ENCODE measurements at places on chromosomes 1 and 21.
A peak's percentile ranks its signal among the peaks of the same experiment; 100 is the strongest.

- no peak for DNase-seq
These were observed 116.1 kb downstream of the UCHL5 start for GRCh38 chr1:192943108-192943507.

DNA sequence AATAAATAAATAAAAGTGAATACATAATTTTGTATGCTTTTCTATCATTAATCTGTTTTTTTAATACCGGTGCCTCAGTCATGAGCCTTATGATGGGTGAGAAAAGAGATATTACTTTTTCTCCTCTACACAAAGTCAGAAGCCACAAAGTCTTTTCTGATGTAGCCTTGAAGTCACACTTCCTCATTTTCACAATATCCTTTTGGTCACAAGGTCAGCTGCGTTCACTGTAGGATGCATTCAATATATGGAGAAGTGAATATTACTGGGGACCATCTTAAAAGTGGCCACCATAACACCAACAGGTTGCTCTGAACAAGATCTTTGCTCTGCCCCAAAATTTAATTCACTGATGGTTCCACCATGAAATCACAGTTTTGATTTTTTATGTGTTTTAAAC, 83.3 kb upstream of the TNR start:
- no peak for DNase-seq

GRCh38 chr1:231395076-231395997, 26.8 kb downstream of the EGLN1 start:
- peak; percentile 98 for DNase-seq

GRCh38 chr1:171115280-171115897, 24.7 kb downstream of the FMO3 start:
- peak; percentile 60 for DNase-seq

GRCh38 chr1:243434594-243434993, 178.8 kb downstream of the SDCCAG8 start:
- peak; percentile 47 for DNase-seq

DNA sequence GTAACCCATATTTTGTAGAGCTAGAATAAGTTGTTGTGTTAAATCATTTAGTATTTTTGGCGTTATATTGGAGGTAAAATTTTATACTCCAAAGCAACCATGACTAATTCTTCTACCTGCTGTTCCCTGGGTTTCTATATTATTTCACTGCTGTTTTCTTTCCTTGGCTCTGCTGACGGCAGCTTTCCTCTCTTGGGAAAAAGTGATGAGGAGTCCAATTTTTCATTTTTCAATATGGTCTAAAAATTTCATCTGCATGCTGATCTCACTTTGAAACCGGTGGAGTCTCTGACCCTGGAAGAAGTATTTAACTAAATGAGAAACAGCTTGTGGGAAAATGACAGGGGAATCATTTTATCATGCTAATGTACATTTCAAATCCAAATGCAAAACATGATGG, 110.2 kb downstream of the IFI44 start:
- no peak for DNase-seq

GRCh38 chr1:204692841-204693356, 7.4 kb upstream of the LRRN2 start:
- no peak for DNase-seq

DNA sequence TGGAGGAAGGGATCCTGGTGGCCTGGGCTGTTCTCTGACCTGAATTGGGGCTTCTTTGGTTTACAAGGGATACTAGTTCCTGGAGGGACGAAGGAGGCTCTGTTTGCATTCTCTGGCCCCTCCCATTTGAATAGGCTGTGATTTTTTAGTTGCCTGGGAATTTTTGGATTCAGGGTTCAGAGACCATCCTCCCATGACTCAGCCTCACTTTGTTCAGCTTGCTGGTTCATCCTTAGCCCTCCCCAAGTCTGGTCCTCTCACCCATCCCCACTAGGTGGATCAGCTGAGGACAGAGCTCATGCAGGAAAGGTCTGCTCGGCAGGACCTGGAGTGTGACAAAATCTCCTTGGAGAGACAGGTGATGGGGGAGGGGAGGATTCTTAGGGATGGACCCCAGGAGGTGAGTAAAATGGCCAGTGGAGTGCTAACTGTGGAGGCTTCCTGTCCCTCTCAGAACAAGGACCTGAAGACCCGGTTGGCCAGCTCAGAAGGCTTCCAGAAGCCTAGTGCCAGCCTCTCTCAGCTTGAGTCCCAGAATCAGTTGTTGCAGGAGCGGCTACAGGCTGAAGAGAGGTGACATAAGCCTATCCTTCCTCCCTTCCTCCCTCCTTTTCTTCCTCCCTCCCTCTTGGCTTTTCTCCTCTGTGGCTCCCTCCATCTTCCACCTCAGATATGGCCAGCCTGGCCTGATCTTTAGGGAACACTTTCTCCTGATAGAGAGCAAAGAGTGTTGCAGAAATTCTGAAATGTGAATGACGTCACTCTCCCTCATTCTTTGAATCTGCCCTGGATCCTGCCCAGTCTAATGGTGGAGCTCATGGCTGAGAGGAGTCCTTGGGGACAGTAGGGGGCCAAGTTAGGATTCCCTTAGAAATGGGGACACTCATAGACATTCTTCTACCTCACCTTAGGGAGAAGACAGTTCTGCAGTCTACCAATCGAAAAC, 4.5 kb upstream of the TUFT1 start:
- peak; percentile 51 for DNase-seq

DNA sequence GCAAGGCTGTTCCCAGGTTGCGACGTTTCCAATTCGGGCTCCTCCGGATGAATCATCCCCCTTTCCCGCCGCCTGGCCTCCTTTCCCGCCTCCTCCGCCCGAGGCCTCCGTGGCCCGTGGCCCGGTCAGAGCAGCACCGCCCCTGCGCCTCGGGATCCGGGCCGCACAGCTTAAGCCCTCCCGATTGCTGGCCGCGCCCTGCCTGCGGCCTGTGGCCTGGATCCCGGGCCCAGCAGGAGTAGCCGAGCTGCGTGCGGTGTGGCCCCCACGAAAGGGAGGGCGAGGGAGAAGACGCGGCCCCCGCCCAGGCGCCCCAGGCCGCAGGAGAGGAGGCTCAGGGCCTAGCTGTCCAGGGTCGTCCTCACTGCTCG, 1.0 kb downstream of the TMEM200B start:
- peak; percentile 73 for DNase-seq

GRCh38 chr1:236760480-236760879, 34.6 kb upstream of the MTR start:
- DNase-seq, result no peak

GRCh38 chr1:171850651-171851350, 9.5 kb downstream of the DNM3 start:
- no peak for DNase-seq

- DNase-seq, result peak; percentile 66
These were observed 15.4 kb downstream of the KCNH1 start for GRCh38 chr1:211118407-211119102.

DNA sequence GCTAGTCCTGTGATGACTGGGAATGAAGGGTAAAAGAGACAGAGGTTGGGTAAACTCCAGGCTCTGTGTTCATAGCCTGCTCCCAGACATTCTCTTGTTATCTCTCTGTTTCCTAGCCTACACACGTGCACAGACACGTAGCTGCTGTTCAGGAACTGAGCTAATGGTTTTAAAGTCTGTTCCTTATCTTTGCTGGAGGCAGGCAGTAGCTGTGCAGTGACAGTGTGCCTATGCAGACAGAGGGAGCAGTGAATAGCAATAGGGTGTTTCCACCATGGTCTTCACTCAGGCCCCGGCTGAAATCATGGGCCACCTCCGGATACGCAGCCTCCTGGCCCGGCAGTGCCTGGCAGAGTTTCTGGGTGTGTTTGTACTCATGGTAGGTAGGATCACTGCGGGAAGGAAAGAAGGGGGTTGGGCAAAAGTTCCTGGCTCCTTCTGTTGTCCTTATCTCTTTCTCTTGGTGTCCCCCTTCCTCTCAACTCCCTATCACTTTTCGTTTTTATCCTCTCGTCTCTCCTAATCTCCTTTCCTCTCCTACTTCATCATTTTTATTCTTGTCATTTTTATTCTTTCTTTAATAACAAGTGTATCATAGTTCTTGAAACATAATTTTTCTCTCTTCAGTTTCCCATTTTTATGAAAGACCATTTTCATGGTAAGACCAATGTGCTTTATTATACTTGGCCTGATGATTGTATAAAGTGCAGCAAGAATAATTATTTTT, at the start of gene AQP10:
Gene AQP10, plus strand, starts transcription at position 212 of the 727 bp plus-strand sequence. Its CDS starts 63 bp downstream, at position 275.
- no peak for DNase-seq

GRCh38 chr1:97262842-97263241, 541.3 kb downstream of the PTBP2 start:
- DNase-seq, result no peak

DNA sequence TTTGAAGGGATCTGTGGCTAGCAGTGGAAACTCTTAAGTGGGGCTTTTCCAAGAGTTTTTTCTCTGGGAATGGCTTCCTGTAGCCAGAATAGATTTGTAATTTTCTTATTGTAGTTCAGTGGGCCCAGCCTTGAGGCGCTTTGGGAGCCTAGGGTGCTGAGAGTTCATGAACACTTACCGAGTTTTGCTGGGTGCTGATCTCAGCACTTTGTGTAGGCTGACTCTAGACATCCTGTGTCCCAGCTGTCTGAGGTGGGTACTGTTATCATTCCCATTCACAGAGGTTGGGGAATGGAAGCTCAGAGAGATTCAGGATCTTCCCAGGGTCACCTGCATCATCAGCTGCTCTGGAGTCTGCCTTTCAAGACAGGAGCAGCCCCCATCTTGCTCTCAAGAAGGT, 7.0 kb downstream of the PPFIA4 start:
- no peak for DNase-seq

- peak; percentile 92 for DNase-seq
These were observed 440 bp downstream of the PIGP start for GRCh38 chr21:37072274-37072987.

- no peak for DNase-seq
These were observed 169.6 kb downstream of the ROR1 start for GRCh38 chr1:63943393-63943792.

DNA sequence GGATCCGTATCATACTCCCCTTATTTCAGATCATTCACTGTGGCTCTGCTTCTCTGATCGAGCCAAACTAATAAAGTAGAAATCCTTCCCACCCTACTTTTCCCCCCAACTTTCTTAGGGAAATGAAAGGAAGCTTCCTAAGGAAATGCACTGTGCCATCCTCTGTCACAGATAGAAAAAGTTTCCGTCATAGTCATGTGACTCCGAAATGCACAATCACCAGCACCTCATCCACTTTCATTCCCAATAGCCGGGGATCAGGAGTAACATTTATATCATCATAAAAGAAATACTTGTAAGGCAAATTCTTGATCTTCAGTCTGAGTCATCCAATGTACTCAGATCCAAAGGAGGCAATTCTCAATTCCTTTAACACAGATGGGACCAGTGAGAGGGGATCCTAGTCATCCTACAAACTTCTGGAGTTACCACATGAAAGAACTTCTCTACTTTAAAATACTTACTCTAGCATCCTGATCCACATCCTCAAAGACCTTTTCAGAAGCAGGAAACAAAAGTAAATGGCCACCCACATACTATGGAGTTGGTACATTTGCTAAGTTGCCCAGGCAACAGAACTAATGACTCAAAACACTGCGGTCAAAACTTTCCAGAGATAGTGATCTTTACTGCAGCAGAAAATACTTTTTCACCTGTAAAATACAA, 97.8 kb upstream of the ZC3H11B start:
- peak; percentile 99 for DNase-seq

- no peak for DNase-seq
These were observed 11.9 kb downstream of the FASLG start for GRCh38 chr1:172670791-172671190.

DNA sequence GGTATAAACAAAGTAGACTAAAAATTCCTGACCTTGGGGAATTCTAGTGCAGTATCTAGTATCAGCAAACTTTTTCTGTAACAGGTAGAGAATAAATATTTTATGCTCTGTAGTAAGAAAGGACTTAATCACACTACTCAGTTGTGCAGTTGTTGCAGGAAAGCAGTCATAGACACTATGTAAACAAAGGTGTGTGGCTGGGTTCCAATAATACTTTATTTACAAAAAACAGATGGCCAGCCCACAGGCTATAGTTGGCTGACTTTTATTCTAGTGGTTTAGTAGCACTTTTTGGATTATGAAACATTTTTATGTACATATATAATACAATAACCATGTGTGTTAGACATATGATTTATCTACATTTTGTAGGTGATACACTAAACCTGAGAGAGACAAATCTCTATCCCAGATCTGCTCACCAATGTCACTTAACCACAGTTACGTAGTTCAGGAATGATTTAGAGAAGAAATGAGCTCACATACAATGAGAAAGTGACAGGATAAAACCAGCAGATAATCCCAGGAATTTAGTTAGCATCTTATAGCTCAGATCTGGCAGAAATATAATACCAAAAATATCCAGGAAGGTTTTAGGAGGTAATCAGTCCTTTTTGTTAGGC, 56.1 kb downstream of the MIER1 start:
- DNase-seq, result peak; percentile 19

DNA sequence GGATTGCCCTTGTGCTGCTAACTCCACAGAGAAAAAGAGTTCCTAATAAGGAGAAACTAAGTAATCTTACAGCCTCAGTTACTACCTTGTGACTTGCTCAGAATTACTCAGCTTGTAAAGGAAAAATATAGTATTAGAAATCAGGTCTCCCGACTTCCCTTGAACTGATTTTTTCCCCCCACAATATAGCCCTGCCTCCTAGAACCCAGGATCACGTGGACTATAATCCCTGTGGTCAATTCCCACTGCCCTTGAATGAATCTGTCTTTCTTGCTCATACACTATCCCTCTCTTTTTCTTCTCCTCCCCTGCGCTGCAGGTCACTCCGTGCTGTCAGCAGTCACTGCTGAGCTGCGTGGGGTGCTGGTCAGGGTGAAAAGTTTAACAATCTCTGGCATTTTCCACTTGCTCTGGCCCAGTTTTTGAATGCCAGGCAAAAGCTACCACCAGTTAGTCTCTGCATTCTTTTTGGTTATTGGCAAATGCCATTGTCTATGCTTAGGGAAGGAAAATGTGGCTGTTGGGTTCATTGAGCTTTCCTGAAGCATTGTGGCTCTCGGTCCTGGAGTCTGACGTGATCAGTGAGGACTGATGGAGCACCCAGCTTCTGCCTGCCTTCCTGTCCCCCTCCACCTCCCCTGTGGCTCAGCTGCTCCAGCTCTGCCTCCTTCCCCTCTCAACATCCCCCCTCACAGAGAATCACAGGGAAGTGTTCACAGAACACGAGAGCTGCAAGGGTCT, 1.9 kb upstream of the MYOC start:
- peak; percentile 3 for DNase-seq

- DNase-seq, result no peak
These were observed 38.7 kb upstream of the CNTN2 start for GRCh38 chr1:205004351-205004750.

GRCh38 chr21:43266534-43266933, 97.7 kb downstream of the CRYAA start:
- DNase-seq, result no peak

- DNase-seq, result no peak
These were observed 156.5 kb upstream of the BRINP3 start for GRCh38 chr1:190634134-190634533.

GRCh38 chr1:116312681-116313069, 60.4 kb upstream of the ATP1A1 start:
- DNase-seq, result no peak

Measured in fibroblast of lung (primary cell).